AG04449 (cell line): ENCODE measurements at places on chromosomes 2 and 18.
A peak's percentile ranks its signal among the peaks of the same experiment; 100 is the strongest.

DNA sequence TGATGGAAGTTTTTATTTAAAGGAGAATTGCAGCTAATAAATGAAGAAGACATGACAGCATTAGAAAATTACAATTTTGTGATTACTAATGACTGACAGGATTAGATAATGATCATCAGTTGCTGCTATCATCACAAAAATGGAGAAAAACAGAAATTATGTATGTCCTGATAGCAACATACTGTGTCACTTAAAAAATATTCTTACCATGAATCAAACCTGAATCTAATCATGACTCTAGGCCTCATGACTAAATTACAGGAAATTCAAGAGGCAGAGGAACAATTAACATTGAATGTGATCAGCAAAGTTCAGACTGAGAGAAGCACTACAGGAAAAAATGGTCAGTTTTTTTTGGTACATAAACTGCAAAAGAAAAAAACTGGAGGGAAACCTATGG, 147.8 kb downstream of the PMAIP1 start:
- DNase-seq: no peak

DNA sequence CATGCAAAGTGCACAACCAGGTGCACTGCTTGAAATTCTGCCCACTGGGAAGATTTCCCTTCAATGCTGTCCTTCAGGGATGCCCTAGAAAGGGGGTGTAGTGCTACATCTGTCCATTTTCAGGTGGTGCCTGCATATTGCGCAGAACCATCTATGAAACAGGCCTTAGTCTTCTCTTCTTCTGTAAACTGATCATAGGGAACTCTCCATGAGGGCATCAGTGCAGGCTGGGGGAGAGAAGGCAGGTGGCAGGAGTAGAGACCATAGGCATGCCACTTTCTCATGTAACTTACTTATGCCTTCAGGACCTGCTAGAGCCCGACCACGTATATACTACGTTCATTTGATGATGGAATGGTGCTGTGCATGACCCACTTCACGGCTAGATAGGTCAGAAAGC, 912.1 kb downstream of the SLC4A3 start:
- DNase-seq: no peak

- DNase-seq: no peak
These were observed 95.4 kb downstream of the GLI2 start for GRCh38 chr2:120831086-120831485.

- peak; percentile 54 for DNase-seq
These were observed 36.8 kb upstream of the LCLAT1 start for GRCh38 chr2:30410217-30410616.

DNA sequence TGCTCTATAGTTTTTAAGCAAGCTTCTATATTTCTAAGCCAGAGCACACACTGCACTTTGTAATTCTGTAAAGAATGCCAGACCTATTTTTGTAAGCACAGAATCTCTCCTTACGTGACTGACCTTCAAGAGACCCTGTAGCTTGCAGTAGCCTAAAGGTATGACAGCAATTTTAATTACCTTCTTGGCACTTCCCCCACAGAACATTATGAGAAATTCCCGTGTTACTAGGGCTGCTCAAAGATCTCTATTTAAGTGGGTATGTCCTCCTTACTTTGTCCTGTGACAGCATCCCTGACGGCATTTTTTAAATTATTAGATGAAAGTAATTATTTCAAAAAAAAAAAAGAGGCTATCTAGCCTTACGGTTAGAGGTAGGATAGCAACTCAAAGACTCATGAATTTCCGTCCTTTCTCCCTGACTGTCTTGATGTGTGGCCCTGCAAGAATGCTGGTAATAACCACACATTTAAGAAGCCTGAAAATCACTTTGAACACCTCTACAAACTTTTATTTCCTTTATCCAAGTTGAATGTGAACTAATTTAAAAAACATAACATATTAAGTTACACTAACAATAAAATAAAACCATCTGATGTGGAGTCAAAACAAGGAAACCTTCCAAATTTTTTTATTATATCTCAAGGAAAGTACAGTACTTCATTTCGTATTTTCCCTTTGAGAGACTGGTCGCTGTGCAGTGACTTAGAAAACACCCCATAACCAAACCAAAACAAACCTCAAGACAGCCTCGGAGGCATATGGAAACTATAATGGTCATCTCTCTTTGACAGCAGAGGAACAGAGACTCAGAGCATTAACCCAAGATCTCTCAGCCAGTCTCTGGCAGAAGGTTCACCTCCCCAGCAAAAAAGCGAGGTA, 54.9 kb downstream of the THUMPD2 start:
- no peak for DNase-seq

- DNase-seq: no peak
These were observed 1053.5 kb upstream of the FAM98A start for GRCh38 chr2:34652636-34653035.

DNA sequence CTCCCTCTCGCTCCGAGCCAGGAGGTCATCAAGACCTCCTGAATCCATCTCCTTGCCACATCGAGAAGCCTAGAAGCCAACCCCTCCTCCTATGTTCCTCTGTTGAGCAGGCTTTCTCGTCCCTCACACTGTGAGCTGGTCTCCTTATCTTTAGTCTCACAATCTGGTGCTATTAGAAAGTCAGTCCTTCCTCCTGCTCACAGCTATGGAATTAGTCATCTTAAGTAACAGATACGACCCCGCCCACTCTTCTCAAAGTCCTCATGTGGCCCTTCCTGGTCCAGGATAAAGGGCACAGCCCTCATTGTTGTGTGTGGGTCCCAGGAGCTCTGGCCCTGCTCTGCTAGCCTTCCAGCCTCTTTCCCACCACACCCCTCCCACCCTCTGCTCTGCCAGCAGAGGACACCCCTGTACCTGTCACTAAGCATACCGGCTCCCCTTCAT, 41.4 kb upstream of the TRIB2 start:
- no peak for DNase-seq

GRCh38 chr18:58046794-58047555, 2.9 kb downstream of the NEDD4L start:
- DNase-seq: no peak

DNA sequence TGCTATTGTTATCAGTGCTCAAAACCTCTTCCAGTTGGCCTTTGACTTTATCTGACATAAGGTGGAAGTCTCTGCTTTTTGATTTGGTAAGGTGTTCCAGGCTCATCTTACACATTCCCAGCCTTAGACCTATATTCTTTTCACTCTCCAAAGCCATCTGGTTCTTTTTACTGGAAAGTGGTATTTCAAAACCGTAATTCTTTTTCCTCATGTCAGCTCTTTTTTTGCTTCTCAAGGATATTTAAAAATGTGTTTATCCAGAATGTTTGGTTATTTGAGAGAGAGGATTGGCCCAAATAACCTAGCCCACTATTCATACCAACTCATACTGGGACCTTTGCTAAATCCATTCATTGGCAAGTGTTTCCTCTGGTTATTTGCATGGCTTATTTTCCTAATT, 411.2 kb upstream of the PIK3C3 start:
- no peak for DNase-seq

- no peak for DNase-seq
These were observed 372.4 kb downstream of the ALK start for GRCh38 chr2:29549069-29549380.

- peak; percentile 83 for DNase-seq
These were observed 111.5 kb upstream of the SH3BP4 start for GRCh38 chr2:234840336-234840735.

GRCh38 chr2:2320486-2321199, 10.4 kb downstream of the MYT1L start:
- DNase-seq: no peak

GRCh38 chr18:51321696-51322095, 124.2 kb upstream of the MEX3C start:
- no peak for DNase-seq

- no peak for DNase-seq
These were observed 197.2 kb downstream of the MYO3B start for GRCh38 chr2:170375192-170375591.

DNA sequence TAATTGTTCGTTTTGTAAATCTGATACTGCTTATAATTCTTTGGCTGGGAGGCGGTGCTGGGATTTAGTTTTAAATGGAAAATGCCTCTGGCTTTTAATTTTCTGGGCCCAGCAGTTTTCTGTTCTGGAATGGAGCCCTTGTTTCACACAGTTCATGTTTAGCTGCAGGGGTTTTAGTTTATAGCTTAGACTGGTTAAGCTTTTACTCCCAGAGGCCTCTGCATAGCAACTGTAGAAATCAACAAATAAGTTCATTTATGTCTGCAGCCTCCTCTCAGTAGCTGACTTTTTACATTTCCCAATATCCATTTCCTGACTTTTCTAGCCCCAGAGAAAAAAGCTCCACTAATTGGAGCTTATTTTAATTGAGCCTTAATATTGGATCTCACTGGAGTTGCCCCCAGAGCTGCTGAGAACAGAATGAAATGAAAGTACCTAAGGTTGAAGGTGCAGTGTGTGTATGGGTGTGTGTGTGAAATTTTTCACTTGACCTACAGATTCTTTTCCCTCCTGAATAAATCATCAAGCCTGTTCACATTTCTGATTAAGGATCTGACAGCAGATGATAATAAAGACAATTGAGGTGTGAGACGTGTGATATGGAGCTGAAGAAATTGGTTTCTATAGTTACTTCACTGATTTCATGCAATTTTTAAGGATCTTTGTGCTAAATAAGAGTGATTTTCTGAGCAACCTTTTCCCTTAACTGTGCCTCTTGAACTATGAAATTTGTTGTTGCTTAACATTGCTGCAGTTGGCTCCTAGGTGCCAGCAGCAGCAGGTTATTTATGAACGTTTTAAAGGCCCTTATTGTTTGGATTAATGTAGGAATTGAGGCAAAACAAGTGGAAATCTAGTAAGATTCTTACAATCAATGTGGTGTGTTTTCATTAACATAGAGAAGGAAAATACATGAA, 109.6 kb downstream of the TAF4B start:
- DNase-seq: no peak

GRCh38 chr2:3637311-3637675, 20.7 kb upstream of the ALLC start:
- DNase-seq: no peak

DNA sequence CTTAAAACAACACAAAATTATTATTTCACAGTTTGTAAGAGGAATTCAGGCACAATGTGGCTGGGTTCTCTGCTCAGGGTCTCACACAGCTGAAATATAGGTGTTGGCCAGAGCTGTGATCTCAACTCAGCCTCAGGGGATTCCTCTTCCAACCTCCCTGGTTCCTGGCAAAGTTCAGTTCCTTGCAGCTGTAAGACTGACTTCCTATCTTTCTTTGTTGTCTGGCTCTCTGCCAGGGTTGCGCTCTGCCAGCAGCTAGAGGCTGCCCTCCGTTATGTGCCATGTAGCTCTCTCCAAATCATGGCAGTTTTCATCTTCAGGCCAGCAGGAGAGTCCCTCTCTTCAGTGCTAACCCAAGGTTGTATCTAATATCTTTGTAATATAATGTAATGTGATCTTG, 272.5 kb upstream of the KCNJ3 start:
- no peak for DNase-seq

GRCh38 chr2:216183462-216183861, 74.3 kb downstream of the XRCC5 start:
- no peak for DNase-seq

DNA sequence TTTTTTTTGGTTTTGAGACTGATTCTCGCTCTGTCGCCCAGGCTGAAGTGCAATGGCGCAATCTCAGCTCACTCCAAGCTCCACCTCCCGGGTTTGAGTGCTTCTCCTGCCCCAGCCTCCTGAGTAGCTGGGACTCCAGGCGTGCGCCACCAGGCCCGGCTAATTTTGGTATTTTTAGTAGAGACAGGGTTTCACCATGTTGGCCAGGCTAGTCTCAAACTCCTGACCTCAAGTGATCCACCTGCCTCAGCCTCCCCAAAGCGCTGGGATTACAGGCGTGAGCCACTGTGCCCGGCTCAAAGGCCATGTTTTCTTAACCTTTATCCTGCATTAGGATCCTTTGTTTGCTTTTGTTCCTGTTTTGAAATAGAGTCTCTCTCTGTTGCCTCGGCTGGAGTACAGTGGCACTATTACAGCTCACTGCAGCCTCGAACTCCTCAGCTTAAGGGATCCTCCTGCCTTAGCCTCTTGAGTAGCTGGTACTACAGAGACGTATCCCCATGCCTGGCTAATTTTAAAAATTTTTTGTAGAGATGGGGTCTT, 41.0 kb downstream of the NPC1 start:
- no peak for DNase-seq

- no peak for DNase-seq
These were observed 1055.5 kb upstream of the KLHL29 start for GRCh38 chr2:22329211-22330154.

DNA sequence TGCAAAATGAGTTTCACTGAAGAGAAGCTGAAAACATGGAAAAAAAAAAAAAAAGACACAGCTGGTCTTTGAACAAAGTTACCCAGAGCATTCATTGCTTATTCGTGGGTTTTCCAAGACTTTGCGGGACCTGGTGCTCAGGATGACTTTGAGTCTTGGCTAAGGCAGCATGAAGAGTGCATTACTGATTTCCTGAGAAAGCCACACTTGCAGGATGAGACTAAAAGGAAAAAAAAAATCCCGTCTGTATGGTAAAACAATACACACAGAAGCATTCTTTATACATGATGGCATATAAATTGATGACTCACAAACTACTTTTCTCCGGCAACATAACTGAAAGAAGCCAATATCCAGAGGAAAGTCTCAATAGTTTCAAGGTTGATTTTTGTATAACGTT, 195.4 kb downstream of the SPP2 start:
- DNase-seq: peak; percentile 62

- DNase-seq: no peak
These were observed 235.2 kb upstream of the PIK3C3 start for GRCh38 chr18:41719808-41720207.

DNA sequence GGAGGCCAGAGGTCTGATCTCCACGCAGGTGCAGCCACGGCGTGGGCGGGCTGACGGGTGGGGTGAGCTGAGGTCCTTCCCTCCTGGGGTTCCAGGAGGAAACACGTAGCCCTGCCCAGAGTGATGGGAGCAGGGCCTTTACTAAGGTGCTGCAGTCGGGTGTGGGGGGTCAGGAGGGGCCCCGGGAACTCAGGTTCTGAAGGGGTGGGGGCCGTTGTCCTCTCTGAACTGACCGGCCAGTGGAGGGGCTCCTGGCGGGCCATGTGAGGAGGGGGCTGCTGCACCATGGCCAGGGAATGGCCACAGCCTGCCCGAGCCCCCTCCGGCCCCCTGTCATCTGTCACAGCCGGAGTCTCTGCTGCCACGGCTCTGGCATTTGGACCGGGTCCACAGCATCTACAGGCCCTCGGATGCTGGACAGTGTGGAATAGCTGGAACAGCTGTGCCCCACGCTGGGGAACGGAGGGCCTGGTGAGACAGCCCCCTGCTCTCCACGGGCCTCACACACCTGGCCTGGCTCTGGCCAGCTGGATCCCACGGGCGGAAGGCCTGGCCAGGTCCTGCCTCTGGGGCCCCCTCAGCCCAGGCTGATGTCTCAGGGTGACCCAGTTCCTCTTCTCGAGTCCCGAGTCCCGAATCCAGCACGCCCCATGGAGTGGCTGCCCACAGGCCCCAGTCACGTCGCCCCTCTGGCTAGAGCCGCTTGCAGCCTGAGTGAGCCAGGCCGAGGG, 145.6 kb upstream of the GPC1 start:
- no peak for DNase-seq
